Left renal cortex interstitium (tissue), 4 donors: ENCODE measurements at places on chromosomes 13 and 19.

DNA sequence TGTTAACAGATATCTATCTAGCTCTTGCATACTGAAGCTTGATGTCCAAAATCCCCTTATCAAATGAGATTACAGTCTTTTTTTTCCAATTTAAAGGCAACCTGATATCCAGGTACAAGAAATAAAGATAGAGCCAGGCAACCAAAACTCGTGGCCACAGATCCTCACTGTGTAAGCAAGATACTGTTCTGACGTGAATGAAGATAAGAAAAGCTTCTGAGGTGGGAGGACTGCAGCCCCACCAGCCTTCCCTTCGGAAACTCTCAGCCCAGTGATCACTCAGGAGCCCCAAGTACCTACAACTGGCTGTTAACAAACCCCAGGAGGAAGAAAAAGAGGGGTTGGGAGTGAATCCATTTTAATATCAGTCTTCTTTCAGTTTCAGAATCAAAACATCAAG is 191.6 kb downstream of the EFNB2 start:
- DNase-seq = no peak

DNA sequence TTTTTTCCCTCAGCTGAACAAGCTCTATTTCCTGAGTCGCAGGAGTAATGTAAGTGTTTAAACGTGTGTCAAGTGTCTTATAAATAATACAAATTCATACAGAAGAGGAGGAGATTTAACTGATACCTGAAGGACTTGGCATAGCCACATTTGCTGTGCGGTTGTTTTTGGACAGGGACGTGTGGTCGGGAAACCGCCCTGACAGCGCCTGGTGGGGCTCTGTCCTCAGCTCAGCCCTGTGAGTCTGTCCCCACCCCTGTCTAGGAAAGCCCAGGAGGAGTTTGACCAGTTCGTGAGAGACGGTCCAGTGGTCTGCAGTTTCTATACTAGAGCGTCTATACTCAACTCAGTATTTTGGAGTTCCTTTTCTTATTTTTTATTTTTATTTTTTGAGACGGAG is 16.7 kb downstream of the ZIC2 start:
- no peak for DNase-seq

DNA sequence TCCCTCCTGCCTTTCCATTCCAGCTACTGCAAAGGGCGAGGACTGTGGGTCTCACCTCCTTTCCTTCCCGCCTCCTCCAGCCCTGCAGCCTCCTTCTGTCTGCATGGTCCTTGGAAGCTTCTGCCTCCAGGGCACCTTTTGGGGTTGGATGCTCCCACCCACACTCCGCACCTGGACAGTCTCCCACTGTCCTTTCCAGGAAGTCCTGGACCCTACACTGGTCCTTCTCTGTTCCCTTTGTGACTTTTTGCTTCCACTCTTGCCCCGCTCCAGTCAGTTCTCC is 130.8 kb downstream of the USP12 start:
- DNase-seq = no peak

GRCh38 chr13:66154976-66155375 is 1075.2 kb downstream of the PCDH9 start:
- no peak for DNase-seq

GRCh38 chr19:7652061-7652641 is 15.2 kb downstream of the STXBP2 start:
- peak; percentile 74 for DNase-seq

DNA sequence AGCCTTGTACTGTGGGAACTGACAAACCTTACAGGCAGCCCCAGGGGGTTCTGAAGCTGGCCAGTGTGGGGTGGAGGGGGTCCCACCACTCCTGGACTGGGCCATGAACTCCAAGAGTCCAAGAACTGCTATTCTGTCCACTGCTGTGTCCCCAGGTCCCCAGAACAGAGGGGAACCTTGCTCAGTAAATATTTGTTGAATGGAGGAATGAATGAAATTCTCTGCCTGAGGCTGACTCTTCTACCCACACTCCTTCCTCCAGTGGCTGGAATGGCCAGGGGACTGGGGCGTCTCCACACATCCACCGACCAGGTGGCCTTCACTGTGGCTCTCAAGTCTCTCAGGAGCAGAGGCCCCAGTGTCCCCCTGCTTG is 11.6 kb downstream of the WIZ start:
- DNase-seq = no peak

- DNase-seq = no peak
These were observed 12.1 kb upstream of the ZNF254 start for GRCh38 chr19:24074720-24075454.

DNA sequence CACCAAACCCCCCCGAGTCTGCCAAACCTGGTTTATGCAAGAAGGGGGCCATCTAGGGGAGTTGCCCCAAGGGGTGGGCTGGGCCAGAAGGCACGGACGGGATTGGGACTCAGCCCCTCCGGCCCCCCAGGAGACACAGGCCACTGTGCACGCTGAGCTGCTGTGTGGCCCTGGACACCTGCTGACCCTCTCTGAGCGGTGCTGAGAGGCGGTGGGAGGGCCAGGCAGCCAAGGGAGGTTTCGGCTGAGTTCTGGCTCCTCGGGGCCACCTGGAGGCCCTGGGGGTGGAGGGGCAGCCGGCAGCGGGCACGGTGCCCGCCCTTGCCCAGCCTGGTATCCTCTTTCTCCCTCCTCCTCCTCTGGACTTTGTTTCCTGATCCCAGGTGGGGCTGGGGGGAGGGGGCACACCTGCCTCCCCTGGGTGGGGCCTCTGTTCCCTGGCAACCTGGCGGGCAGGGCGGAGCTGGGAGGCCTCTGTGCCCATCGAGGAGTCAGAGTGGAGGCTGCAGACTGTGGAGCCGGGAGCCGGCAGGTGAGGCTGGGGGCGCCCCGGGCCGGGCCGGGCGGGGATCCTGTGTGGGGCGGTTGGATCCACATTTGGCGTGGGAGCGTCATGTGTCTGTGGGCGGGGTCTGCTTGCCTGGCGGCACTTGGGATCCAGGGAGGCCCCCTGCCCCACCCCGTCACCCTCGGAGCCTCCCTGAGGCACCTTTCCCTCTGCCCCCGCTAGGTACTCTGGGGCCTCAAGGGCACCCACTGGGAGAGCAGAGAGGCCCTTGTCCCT is at the start of gene MISP:
Gene MISP, plus strand, starts transcription at position 473 of the 784 bp plus-strand sequence. CDS start 5,835 bp downstream, outside the sequence.
- no peak for DNase-seq

DNA sequence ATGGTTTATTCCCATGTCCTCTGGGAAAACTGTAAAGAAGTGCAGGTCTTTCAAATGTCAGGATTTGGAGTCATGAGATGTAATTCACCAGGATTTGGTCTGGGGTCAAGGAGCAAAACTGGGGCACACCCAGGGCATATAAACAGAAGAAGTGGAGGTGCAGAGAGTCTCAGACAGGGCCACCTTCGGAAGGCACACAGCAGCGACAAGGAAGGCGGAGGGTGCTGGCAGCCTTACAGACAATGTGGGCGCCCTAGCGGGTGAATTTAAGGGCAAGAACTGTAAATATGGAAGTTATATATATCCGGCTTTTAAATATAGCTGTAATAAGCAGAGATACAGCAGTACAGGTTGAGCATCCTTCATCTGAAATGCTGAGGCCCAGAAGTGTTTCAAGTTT is 31.2 kb downstream of the DHRS12 start:
- no peak for DNase-seq

GRCh38 chr19:12953138-12953798 is 3.8 kb downstream of the GADD45GIP1 start:
- no peak for DNase-seq

GRCh38 chr13:78587395-78587794 is 16.0 kb downstream of the POU4F1 start:
- DNase-seq = no peak

GRCh38 chr13:93847162-93847561 is 620.6 kb downstream of the GPC6 start:
- no peak for DNase-seq

DNA sequence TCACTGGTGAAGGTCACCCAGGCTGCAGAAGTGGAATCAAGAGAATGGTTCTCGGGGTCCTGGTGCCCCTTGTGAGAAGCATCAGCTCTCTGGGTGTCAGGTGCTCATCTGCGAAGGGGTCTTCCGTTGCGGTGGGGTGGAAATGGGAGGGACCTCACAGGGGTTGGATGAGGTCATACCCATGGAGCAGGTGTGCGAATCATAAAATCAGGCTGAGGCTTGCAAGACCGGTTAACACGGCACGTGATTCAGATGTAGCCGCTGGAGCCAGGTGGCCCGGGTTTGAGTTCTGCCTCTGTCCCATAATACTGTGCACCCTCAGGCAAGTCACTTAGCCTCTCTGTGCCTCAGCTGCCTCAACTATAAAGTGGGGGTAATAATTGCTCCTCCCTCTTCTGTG is 3.9 kb upstream of the KLK15 start:
- DNase-seq = no peak

GRCh38 chr13:110797230-110797877 is 83.9 kb downstream of the ING1 start:
- no peak for DNase-seq

- DNase-seq = no peak
These were observed 83.7 kb upstream of the OBI1 start for GRCh38 chr13:78742659-78743058.

DNA sequence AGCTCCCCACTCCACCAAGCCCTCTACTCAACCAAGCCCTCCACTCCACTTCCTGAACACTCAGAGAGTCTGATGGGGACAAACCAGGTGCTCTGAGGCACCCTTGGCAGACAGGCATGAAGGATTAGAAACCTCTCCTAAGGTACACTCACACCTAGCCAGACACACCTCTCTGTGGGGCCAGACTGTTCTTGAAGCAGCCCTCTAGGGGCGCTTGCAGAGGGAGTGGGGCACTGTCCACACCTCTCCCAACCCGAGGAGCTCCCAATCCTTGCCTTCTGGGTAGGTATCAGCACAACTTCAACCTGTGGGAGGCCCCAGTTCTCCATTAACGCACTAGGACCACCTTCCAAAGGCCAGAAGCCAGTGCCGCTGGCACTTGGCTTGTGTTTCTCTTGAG is 108.7 kb upstream of the VSTM2B start:
- DNase-seq = no peak

- DNase-seq = no peak
These were observed 1.0 kb upstream of the TM6SF2 start for GRCh38 chr19:19274146-19274545.

GRCh38 chr19:48915757-48916156 is 15.6 kb downstream of the NUCB1 start:
- no peak for DNase-seq

DNA sequence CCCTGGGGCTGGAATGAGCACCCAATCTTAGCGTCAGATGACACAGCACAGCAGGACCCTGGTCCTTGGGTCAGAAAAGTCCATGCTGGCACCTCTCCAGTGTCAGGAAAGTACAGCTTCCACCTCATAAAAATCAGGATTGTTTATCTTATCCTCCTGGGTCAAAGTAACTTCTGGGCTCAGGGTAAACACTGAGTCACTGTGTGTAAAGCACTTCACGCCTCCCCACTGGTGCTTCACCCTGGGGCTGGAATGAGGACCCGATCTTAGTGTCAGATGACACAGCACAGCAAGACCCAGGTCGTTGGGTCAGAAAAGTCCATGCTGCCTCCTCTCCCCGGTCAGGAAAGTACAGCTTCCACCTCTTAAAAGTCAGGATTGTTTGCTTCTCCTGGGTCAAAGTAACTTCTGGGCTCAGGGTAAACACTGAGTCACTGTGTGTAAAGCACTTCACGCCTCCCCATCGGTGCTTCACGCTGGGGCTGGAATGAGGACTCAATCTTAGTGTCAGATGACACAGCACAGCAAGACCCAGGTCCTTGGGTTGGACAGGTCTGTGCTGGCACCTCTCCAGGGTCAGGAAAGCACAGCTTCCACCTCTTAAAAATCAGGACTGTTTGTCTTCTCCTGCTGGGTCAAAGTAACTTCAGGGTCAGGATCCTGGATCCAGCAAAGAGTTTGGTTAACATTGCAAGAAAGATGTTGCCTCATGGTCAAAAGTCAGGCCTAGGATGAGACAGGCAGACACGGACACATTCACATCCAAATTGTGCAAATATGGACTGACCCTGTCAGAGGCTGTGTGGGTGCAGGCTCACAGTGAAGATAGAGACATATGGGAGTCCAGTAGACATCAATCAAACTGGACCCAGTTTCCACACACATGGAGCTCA is 39.2 kb upstream of the CYP2A7 start:
- no peak for DNase-seq

GRCh38 chr13:111079375-111079774 is 35.7 kb upstream of the ARHGEF7 start:
- DNase-seq = no peak

DNA sequence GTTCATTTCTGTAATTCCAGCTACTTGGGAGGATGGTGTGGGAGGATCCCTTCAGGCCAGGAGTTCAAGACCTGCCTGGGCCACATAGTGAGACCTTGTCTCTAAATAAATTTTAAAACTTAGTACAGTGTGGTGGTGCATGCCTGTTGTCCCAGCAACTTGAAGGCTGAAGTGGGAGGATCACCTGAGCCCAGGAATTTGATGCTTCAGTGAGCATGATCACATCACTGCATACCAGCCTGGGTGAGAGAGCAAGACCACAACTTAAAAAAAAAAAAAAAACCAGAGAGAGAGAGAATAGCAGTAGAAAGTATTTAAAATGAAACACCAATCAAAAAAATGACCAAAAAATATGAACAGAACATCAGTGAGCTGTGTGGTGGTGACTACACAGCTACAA is 7.1 kb upstream of the ZNF823 start:
- no peak for DNase-seq

- no peak for DNase-seq
These were observed 228.6 kb downstream of the LMO7 start for GRCh38 chr13:75864718-75865117.

GRCh38 chr13:65679240-65679639 is 1550.9 kb downstream of the PCDH9 start:
- no peak for DNase-seq

DNA sequence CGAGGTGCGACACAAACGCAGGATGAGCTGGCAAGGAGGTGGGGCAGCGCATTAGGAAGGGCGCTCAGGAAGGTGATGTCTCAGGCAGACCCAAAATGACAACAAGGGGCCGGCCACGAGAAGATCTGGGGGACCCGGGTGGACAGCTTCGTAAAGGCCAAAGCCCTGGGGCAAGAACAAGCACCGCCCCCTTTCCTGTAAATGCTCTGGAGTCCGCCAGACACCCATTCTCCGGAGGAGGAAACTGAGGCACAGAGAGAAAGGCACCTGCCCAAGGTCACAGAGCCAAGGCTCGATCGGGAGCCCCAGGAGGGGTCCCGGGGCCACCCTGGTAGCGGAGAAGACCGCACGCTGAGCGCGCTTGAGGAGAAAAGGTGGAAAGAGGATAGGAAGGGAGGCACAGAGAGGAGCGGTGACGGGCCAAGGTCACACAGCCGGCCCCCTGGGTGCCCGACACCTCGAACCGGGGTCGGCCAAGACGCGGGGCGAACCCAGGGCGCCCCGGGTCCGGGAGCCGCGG is 571 bp downstream of the SAFB2 start:
- no peak for DNase-seq

GRCh38 chr13:42926555-42926954 is 65.5 kb downstream of the EPSTI1 start:
- no peak for DNase-seq

DNA sequence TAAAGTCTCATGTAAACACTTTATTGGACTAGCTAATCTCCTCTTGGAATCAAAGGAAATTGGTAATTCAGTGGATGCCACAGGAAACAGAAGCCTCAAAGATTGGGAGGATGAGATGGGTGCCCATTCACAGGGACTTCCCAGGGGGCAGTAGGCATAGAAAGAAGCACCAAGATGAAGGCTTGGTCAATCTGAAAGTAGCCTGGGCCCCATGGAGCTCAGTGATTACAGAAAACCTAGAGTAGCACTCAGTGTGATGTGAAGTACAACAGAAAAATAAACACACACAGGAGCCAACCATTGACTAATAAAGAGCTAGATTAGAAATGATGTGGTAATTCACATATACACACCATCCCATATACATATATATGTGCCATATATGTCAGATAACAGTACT is 560.6 kb downstream of the TBC1D4 start:
- no peak for DNase-seq
